ENCODE measurements at places on chromosomes 11 and 22. TPM values are rescaled to one million over a fixed set of nuclear protein-coding genes. Genes with fewer than 3 reads are reported as not detected.

GRCh38 chr11:85694385-85694980, 8.5 kb upstream of the CCDC89 start:
- no peaks in the 10 kb centered on the region for H3K4me1 ChIP-seq
- H3K27me3 ChIP-seq: no peaks in the 10 kb centered on the region
- H3K27ac ChIP-seq: no peak overlapping the region
- H3K36me3 ChIP-seq: no peaks in the 10 kb centered on the region

DNA sequence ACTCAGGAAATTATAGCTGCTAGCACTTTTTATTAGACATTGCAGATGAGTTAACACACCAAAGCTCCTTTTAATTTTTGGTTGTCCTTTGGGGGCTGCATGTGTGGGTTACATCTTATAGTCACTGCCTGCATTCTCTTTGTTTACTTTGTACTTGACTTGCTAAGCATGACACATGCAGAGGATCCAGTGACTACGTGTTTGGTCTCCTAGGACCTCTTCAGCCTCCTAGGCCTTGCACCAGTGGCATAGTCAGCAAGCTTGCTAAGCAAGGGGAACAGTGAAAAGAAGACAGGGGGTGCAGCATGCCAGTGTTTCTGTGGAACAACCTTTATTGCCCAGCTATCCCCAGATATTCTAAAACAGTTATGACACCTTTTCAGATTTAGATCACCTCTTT, 108.2 kb downstream of the PAX6 start:
- no peak overlapping the region for H3K27ac ChIP-seq
- DNase-seq: no peak
- no peak overlapping the region for H3K4me3 ChIP-seq
- no peaks in the 10 kb centered on the region for H3K4me1 ChIP-seq

- no peak overlapping the region for H3K27ac ChIP-seq
- no peak overlapping the region for H3K4me3 ChIP-seq
- H3K4me1 ChIP-seq: no peaks in the 10 kb centered on the region
- peak; percentile 34 for DNase-seq
Observed at GRCh38 chr11:1397146-1397861, 7.6 kb downstream of the BRSK2 start.

Gene DTX4
- 7.1 TPM for total RNA-seq

GRCh38 chr11:93842461-93842860, 8.0 kb downstream of the VSTM5 start:
- H3K36me3 ChIP-seq: no peaks in the 10 kb centered on the region
- no peak overlapping the region for H3K27ac ChIP-seq
- DNase-seq: peak; percentile 63
- no peaks in the 10 kb centered on the region for H3K27me3 ChIP-seq

DNA sequence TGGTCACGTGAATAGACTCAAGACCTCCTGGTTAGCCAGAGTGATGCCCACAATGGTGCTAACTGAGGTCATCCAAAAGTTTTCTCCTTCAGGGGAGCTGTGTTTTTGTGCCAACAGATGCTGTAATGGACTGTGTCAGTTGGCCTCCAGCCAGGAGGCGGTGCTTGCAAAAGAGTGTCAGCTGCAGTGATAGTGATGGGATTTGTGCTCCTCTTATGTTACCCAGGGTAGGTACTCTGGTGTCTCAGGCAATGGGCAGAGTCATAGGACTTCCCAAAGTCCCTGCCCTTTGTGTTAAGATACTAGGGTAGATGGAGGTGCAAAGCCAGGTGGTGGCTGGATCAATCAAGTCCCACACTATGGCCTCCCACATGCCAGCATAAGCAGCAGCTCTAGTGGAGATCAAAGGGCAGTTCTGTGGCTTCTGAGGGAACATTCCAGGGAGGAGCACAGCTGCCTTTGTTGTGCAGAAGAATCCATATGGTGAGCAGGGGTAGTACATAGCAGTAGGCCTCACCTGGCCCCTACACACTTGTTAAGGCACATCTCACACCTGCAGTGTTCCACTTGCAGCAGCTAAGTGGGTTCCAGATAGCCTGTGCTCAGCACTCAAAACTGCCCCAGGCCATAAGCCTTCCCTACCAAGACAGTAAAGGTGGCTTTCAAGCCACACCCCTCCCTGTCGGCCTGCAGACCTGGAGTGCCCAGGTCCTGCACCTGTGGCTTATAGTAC, 9.4 kb upstream of the FANCF start:
- H3K4me3 ChIP-seq: no peak overlapping the region
- no peak for DNase-seq
- no peaks in the 10 kb centered on the region for H3K4me1 ChIP-seq

DNA sequence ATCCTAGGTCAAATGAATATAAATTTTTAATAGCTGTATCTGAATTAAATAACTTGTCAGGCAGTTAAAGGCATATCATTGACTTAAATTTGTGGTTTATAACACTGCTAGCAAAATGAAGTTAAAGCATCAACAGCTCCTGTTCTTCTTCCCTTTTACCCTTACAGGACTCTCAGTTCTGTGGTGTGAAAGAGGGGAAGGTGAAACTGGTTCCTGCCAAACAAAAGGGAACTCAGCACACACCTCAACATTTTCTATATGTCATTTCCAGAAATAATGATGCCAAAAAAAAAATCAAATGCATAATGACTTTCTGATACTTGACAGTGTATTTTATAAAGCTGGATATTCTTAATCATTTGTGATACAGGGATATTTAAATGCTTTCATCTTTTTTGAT, 21.2 kb downstream of the ARL14EP start:
- no peaks in the 10 kb centered on the region for H3K36me3 ChIP-seq
- H3K27ac ChIP-seq: no peak overlapping the region
- H3K27me3 ChIP-seq: no peaks in the 10 kb centered on the region
- no peak for DNase-seq

Gene SPA17
- total RNA-seq: 2.7 TPM

DNA sequence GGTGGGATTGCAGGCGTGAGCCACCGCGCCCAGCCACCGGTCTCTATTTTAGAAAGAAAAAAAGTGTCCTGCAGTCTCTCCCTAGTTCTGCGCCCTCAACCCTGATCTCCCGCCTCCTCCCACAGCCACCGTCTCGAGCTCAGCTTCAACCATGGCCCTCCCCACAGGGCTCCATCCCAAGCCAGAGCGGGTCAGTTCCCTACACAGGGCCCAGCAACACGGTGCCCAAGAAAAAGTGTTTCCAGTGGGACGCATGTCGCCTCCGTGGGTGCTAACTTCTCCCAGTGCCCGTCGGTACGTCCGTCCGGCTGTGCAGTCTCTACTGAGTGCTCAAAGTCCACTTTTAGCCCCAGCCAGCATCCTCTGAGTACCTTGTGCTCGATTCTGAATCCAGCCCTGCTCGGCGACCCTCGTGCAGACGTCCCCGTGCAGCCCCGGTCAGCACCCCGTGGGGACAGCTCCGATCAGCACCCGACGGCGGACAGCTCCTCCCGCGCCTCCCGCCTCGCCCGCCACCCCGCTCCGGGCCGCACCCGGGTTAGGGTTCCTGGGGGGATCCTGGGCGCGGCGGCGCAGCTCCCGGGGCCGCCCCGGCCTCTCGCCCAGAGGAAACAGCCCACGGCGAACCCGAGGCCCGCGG, 657 bp upstream of the MAPK8IP2 start:
- no peak overlapping the region for H3K27ac ChIP-seq
- H3K36me3 ChIP-seq: no peaks in the 10 kb centered on the region
- H3K27me3 ChIP-seq: no peaks in the 10 kb centered on the region
- H3K4me1 ChIP-seq: no peaks in the 10 kb centered on the region
- peak; percentile 89 for DNase-seq

Gene PKDREJ
- total RNA-seq: not detected

GRCh38 chr22:48627203-48627602, 1200.5 kb downstream of the BRD1 start:
- H3K4me3 ChIP-seq: no peak overlapping the region
- no peaks in the 10 kb centered on the region for H3K4me1 ChIP-seq

GRCh38 chr11:122202161-122202950, 86.3 kb upstream of the BLID start:
- H3K4me3 ChIP-seq: peak overlapping the region; percentile 73
- H3K36me3 ChIP-seq: no peaks in the 10 kb centered on the region
- no peak for DNase-seq
- H3K27me3 ChIP-seq: no peaks in the 10 kb centered on the region
- peaks cover 3% of the 10 kb centered on the region for H3K4me1 ChIP-seq
- H3K27ac ChIP-seq: peak overlapping the region; percentile 46
